Glomerular endothelial cell (primary cell): ENCODE measurements at places on chromosomes 1 and 21. TPM values are rescaled to one million over a fixed set of nuclear protein-coding genes. Genes with fewer than 3 reads are reported as not detected.

GRCh38 chr1:239884796-239885195 lies 206.9 kb upstream of the FMN2 start:
- DNase-seq: no peak

DNA sequence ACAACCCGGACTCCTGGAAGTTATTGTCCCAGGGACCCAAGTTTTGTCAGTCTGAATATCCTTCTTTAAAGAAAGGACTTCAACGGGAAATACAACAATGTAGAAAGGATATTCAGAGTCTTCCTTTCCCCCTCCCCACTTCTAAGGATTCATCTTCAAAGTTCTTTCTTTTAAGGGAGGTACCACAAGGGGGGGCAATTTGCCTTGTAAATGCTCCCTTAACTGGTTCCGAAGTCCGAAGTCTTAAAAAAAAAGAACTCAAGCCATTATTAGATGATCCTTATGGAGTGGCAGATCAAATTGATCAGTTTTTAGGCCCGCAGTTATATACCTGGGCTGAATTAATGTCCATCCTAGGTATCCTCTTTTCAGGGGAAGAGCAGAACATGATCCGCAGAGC lies 47.0 kb downstream of the SERINC2 start:
- no peak for DNase-seq

DNA sequence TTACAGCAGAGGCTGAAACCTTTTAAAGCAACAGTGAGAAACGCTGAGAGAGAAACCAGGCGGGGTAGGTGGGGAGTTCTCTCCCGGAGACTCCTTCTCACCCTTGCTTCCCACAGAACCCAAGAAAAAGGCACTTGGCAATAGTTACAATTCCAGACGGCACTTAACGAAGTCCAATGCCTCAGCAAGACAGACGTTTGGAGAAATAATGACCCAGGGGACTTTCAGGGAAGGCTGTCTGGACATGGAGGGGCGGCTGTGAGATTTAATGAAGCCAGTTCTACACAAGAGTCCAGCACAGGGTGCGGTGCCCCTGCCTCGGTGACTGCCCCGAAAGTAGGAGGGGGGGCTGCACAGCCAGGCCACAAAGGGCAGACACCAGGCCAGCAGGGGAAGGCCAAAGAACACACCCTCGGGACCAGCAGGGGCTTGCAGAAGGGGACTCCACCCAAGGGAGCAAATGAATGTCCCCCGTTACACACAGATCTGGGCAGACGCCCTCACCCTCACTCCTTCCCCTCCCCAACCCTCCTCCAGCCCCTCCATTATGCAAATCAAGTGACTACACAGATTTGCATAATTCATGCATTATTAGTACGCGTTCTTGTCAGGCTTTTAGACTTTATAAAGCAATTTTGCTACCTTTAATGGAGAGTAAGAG lies 26.3 kb downstream of the KCNN3 start:
- DNase-seq: no peak

DNA sequence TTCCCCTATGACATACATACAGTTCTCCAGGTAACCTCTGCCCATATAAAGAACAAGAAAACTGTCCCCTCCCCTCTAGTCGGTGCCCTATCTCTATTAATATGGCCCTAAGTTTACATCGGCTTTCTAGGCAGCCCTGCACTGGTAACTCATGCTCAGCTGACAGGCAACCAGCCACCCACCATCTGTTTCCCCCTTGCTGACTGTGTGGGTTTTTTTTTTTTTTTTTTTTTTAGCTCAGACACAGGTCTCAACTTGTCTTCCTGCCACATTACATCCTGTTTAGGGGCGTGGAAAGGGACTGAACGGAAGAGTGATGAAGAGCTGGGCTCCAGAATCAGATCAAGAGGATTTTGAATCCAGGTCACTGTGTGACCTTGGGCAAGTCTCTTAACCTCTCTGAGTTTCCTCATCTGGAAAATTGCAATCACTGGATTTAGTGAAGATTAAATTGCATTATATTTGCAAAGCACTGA lies 14.0 kb downstream of the LAPTM5 start:
- no peak for DNase-seq

DNA sequence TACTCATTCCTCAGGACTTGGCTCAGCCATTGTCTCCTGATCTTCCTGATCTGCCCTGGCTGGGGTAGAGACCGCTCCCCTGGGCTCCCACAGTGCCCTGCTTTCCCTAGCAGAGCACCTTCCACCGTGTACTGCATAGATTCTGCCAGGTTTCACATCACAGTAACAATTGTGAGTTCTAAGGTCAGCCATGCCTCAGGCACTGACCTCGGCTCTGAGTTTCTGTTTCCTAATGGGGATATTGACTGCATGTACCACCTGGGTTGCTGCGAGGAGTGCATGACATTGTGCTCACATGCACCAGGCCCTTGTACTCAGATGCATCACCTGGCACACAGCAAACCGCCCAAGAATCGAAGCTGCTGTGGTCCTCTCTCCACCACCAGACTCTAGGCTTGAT lies 46.0 kb downstream of the HSPG2 start:
- no peak for DNase-seq

The ARTN gene
- 0.88 TPM in 1 of 2 replicates, not detected in the other for total RNA-seq

The GJC2 gene
- 0.53 TPM in 1 of 2 replicates, not detected in the other for total RNA-seq

The HOOK1 gene
- 0.23 and 1.6 TPM in 2 replicates for total RNA-seq

The ZBTB7B gene
- total RNA-seq: 19.3 and 23.6 TPM in 2 replicates
